ENCODE measurements at places on chromosomes 2 and 18.

DNA sequence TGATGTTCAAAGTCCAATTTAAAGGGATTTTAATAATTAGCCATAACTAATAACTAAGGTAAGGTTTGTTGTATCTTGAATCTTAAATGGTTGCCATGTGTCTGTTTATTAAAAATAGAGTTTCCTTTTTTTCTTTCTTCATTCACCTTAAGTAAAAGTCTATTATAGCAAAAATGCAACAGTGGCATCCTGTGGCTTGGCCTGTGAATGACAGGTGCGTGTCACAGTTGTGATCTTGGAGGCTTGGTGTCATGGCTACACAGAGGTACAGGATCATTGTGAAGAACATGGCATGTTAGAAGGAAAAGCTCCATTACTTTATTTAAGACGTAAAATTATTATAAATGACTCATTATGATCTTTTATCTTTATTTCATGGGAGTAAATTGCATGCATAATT lies 246.1 kb downstream of the BCL2 start:
- DNase-seq = peak; percentile 24

DNA sequence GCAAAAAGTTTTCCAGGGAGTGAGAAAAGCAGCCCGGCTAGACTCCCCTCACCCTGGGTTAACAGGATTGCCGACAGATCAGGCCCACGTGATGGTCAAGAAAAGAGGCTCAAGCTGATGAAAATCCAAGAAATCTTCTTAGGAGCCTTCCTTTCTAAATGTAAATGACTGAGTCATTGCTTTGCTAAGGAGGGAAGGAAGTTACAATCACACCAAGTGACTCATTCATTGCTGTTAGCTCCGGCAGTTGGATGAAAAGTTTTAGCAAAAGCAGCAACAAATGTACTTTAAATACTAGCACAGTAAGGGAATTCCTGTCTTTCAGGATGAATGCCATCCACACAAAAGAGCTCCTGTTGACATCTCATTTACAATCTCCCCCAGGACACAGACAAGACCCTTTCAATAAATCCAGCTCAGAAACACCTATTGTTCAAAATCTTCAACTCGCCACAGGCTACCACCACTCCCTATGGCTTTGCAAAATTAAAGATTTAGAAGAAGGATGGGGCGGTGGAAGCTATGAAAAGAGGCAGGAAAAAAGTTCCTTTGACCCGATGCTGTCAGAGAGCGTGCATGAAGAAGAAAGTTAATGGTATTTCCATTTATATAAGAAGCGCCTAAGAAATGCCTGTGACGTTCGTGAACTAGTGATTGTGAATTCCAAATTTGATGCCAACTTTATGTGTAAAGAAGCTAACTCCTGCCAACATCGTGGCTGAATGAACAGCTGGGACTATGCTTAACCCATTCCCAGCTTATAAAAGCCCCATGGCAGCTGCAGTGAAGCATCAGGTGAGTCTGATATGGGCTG lies 153.7 kb downstream of the TGIF1 start:
- DNase-seq = peak; percentile 42

DNA sequence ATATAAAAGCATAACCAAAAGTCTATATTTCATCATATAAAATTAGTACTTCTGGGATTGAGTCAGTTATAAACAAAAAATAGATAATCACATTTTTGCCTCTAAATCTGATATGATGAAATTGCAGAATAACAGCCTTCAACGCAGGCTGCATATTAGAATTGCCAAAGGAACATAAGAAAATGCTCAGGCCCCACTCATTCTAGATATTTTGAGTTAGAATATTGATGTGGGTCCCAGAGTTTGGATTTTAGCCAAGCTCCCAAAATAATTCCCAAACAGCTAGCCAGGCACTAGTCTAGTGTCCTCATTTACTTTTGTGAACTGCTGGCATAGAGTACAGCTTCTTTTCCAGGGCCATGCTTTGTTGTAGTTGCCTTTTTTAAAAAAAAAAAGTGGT lies 63.5 kb downstream of the ZDBF2 start:
- no peak for DNase-seq

- peak; percentile 46 for DNase-seq
Measured at GRCh38 chr2:108534584-108535356, 500 bp downstream of the LIMS1 start.

DNA sequence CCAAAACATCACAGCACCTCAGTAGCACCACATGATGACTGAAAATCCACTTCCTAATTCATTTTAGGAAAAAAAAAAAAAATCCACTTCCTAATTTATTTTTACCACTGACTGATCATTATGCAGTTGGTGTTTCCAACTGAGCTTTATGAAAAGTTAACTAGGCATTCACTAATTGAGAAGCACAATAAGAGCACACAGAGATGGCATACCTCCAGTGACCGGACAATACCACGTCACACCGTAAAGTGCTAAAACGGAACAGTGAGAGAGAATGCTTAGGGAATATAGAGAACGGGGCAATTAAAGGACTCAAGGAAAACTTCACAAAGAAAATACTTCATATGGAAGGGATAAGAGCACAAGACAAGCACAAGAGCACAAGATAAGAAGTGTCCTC lies 212.5 kb downstream of the NBAS start:
- no peak for DNase-seq

DNA sequence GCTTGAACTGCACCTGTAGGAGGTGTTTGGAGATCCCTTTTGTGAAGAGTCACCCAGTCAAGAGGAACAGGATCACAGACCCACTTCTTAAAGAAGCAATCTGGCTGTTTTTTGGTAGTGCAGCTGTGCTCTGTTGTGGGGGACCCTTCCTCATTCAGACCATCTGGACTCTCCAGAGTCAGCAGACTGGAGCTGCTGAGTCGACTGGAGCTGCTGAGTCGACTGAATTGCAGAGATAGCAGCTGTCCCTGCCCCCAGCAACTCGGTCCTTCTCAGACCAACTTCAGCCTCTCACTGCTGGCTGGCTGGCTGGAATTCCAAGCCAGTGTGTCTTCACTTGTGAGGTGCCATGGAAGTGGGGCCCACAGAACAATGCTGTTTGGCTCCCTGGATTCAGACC lies 56.8 kb downstream of the GTF3C3 start:
- DNase-seq = no peak

- DNase-seq = no peak
Measured at GRCh38 chr2:156630579-156631337, 194.6 kb downstream of the GPD2 start.

- no peak for DNase-seq
Measured at GRCh38 chr2:217604527-217605194, 398.1 kb downstream of the TNS1 start.

DNA sequence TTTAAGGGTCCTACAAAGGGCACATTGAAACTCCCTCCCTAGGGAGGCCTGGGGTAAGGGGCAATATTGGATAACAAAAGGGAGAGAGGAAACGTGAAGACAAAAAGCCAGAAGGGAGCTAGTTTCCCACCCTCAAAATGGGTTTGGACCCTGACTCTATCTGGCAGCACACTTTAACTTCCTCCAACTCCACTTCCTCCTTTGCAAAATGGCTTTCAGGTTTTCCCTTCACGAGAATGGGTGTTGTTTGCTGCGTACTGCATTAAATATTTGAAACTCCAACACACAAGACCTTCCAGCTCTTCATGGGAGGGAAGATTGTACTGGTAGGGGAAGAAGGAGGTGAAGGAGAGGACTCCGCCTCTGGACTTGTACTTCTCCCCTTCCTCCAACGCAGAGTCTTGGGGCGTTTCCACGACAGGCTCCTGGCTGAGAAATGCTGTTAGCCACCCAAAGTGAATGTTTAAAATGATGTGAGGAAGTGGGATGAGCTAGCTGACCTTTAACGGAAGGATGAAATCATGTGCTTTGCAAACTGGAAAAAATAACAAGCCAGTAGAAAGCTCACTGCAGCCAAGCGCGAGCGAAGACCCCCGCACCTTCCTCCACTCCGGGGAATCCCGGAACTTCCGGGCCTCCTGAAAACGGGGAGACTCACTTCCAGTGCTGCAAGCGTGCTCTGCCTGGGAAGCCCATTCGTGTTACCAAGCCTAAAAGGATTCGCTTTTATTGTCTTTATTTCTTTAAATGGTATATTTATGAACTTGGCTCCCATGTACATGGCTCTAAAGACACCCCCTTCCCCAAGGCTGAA lies 85.6 kb downstream of the VIT start:
- no peak for DNase-seq

DNA sequence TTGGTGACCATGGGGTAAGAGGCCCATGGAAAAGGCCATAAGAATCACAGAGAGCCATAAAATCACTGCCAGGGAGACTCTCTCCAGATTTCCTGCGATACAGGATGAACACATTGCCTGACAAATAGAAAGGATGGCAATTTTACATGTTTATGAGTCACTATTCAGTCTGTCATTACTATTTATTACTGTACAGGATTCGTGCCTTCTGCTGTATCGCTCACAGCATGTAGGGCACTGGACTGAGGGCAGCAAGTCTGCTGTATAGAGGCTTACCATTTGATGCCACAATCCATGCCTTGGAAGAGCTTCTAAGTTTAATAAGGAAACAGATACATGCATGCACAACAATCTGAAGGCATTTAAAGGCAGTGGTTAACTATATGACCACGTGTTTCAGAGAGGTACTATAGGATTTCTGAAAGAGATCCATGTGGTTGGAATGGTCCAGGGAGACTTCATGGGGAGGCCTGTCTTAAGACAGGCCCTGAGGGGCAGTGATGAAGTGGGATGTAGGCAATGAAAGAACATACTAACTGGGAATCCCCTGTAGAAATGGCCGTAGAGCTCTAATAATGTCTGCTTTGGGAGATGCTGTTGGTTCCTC lies 702.4 kb upstream of the RAB6C start:
- no peak for DNase-seq

DNA sequence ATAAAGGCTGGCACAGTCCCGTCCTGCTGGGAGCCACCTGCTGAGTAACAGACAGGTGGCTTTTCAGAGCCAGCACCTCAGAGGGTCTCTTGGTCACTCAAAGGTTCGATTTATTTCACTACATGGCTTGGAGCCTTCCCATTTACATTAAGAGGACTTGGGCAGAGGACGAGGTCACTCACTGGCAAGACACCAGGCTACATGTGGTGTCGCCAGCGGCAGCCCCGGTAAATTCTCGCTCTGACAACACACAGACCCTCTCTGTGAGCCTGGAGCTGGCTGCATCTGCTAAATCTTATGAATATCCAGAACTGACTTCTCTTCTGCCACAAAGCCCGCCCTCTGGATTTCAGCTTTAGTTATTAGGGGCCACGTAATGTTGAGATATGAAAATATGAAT lies 254.7 kb downstream of the VAPA start:
- DNase-seq = no peak

DNA sequence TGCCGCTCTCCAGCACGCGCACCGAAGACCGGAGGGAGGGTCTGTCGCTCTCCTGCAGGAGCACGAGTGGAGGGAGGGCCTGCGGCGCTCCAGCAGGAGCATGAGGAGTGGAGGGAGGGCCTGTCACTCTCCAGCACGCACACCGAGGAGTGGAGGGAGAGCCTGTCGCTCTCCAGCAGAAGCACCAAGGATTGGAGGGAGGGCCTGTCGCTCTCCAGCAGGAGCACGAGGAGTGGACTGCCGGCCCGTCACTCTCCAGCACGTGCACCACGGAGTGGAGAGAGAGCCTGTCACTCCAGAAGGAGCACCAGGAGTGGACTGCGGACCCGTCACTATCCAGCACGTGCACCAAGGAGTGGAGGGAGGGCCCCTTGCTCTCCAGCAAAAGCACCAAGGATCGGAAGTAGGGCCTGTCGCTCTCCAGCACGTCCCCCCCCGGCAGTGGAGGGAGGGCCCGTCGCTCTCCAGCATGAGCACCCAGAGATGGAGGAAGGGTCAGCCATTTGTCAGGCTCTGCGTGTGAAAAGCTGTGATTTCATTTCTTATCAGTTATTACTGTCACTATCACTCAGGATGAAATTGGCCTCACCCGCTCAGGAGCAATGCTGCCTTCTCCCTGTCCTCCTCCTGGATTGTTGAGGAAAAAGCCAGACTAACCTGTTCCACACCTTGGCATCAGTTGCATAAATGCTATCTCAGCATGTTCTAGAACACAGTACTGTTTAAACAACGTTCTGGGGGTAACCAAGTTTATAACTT lies 35.9 kb downstream of the ADI1 start:
- peak; percentile 67 for DNase-seq

GRCh38 chr2:178315488-178315948 lies 121.2 kb downstream of the OSBPL6 start:
- DNase-seq = no peak

DNA sequence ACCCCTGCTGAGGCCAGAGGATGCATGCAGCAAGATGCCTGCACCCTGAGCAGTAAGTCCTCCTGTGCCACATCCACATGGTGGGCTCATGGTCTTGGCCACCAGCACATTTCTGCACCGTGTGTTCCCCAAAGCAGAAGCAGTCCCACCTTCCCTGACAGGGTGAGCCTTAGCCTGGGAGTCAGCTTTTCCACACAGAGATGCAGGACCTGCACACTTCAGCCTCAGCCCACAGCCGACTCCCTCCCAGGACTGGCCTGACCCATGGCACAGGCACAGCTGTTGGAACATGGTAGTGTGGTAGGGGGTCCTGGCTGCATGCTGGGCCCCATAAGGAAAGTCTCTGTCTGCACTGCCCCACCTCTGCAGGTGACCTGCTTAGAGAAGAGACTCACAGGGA lies 5.0 kb downstream of the SNED1 start:
- no peak for DNase-seq
